Iris pigment epithelial cell (primary cell): ENCODE measurements at places on chromosomes 2 and 18.

GRCh38 chr2:120469426-120469825 is 123.5 kb downstream of the INHBB start:
- no peak for DNase-seq

GRCh38 chr2:105521176-105521575 is 122.3 kb upstream of the FHL2 start:
- peak; percentile 20 for DNase-seq

DNA sequence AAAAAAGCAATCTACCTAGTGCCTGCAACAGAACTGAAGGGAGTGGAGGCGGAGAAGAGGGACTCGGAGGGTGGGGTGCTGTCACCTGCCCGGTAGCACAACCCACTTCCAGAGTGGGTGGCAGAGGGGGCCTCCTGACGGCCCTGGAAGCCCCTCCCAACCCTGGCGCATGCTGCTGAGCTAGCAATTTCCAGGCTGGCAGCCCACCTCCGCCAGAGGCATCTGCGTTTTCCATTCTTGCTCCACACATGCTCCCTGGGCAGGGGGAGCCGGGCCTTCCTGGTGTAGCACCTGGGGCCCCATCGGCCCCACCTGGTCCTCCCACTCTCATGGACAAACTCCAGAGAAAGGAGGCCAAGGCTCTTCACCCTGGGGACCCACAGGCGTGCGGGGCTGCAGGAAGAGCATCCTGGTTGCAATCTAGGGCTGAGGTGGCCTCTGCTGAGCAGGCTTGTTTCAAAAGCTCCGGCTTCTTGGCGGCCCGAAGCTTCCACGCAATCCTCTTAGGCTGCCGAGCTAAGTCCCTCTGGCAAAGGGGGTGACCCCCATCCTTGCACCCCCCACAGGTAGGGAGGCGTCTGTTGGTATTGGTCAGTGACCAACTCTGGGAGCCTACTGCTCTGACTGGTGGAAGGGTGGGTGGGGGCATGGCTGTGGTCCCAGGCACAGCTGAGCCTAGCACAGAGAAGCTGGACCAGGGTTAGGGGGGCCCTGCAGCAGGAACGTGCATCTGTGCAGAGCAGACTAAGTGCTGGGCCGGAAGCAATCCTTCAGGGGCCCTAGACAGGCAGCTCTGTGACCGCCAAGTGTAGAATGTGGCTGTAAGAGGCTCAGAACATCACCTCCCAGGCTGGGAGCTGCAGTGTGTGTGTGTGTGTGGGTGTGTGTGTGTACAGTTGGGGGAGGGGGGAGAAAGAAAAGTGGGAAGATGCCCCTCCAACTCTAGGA is 2.6 kb downstream of the HS6ST1 start:
- DNase-seq: peak; percentile 52

GRCh38 chr2:38109732-38110181 is 33.8 kb upstream of the CYP1B1 start:
- DNase-seq: peak; percentile 52

DNA sequence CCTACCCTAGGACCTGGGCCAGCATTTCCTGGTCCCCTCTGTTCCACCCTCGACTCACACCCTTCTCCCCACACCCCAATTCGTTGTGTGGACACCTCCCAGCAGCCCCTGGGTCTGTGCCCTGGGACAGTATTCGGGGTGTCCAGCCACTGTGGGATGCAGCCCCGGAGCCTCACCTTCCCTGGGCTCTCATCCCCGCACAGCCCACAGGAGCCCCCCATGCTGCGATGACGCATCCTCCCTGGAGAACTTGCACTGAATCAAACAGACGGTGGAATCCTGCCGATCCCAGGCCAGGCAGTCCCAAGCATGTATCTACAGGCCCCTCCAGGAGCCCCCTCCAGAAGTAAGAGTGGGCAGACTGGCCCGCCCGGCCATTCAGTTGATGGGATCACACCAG is 9.7 kb downstream of the ITM2C start:
- no peak for DNase-seq

DNA sequence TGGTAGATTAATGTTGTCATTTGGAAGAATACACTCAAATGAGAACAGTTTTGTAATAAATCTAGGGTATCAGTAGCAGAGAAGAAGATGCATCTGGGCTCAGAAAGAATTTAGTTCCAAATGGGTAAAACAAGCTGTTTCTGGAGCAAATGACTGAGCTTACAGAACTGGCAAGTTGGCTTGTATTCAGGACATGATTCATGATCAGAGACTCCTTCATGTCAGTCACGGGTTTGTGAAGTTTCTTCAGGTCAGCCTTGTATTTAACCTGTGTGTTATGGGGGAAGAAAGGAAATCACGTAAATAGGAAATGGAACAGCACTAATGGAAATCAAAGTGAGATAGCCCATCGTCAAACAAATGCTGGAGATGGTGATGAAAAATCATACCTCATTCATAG is 109.1 kb downstream of the RIF1 start:
- DNase-seq: peak; percentile 82

- no peak for DNase-seq
These were observed 176.7 kb downstream of the NRP2 start for GRCh38 chr2:205858881-205859441.

DNA sequence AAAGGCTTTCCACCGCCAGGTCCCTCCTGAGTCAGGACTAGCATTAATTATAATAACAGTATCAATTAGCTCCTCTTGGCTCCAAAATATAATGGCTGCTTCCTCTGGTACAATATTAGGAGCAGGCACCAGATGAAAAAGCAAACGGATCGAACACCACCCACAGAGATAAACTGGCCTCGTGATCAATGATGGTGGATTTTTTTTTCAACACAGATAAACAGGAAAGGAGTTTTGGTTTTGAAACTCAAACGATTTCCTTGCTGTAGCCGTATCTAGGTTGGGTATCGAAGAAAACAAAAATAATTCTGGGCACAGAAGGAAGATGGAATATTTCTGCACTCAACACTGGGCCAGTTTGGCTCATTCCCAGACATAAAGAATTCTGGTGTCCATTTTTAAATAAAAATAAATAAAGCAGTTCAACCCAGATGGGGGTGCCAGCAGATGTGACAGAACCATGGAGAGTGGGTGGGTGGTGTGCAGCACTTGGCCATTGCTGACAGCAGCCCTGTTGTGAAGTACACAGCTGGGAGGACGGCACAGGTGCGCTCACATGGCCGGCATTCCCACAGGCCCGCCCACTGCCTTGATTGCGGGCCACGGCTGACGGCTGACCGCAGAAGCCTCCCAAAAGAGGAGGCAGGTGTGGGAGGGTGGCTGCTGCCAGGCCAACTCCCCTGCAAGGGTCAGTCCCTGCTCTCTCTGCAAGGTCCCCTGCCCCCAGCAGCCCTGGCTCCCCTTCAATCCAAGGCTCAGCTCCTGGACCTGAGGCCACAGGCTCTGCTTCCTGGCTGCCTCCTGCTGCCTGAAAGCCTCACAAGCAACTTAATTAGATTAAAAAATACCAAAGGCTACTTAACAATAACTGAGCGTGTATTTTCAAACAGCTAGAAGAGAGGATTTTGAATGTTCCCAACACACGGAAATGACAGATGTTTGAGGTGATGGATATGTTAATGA is 351.9 kb upstream of the ID2 start:
- no peak for DNase-seq

DNA sequence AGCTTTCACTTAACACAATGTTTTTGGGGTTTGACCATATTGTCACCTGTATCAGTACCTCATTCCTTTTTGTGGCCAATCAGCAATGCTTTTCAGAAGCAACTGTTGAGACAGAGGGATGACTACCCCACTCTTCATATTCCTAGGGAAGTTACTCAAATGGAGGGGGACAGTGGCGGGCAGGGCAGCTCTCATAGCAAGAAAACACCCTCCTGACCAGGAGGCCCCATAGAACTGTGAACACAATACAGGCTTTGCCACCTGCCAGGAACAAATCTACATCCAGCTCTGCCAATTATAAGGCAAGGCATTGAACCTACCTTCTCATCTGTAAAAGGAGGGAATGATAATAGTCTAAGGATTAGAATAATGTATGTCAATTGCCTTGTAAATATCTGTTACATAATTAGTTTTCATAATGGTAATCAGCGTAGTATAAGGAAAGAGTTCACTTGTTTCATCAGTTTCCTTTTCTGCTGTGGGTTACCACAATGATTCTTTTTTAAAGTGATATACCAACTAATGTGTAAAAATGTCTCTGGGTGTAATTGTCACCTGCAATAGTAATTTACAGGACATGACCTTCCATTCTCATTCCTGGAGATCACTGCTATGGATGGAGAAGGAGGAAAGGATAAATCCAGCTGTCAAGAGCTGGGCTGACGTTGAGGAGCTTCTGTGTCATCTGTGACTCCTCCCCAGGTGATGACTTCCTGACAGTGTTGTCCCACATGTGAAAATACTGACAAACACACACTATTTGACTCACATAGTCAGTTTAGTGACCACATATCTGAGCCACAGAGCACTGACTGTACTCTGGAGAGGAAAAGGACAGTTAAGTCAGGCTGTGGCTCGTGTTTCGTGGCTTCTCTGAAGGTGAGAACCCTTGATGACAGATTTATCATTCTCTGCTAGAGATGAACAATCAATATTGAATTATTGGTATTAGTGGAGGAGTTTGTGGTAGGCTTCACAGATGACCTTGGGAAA is 13.5 kb downstream of the ALPK2 start:
- DNase-seq: no peak

DNA sequence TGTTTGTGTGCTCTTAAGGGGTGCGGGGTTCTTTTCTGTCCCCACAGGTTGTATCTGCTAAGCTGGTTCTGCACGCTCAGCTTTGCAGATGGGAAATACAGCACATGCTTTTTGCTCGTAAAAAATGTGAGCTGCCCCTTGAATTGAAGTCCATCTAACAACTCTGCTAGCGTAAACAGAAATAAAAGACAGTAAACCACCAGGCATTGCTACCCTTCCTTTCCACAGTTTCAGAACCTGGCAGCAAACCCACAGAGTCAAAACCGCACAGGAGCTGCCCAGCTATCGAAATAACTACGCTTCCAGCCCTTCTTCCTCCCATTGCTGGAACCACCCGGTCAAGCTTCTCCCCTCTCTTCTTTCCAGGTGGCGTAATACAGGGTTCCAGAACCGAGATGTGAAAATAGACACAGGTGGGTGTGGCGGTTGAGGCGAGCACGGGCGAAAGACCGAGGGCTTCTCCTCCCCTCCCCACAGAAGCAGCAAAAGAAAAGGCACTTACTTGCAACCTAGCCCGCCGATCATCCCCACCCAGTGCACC is 479 bp downstream of the SCN9A start:
- DNase-seq: peak; percentile 42

DNA sequence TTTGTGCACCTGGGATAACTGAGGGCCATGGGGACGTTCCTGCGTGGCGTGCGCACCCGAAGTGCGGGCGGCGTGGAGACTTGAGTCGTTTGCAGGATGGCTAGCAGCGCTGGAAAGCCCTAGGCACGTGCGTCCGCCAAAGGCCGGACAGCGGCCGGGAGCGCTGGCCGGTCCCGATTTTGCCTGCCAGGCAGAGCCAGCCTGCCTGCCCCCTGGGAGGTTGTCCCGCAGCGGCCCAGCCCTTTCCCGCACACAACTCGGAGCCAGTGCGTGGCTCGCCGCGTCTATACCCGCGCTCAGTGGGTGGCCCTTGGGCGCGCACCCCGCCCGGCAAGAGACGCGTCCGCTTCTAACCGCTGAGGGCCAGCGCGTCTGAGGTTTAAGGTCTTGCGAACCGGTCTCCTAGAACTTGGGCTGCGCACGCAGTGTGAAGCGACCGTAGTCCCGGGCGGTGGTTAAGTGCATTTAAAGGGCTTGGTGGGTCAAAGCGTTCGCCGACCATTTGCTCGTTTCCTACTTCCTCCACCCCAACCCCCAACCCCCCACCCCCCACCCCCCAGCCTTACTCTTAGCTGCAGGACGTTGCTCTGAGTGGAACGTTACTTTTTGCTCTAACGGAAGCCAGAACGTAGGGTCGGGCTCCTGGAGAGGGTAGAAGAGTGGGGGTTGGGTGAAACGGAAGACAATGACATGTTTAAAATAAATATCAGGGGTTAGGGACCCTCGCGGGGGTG is 627 bp downstream of the CDCA7 start:
- peak; percentile 72 for DNase-seq

DNA sequence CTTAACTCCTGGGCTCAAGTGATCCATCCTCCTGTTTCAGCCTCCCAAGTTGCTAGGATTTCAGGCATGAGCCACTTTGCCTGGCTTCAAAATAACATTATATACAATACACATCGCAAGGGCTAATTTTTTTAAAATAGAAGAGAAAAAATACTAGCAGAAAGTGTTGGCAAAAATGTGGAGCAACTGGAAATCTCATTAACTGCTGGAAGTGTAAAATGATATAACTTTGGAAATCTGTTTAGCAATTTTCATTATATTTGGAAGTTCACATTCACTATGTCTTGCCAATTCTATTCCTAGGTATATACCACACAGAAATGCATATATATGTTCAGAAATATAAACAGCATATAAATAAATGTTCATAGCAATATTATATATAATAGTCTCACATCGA is 55.1 kb upstream of the ZBTB14 start:
- no peak for DNase-seq

DNA sequence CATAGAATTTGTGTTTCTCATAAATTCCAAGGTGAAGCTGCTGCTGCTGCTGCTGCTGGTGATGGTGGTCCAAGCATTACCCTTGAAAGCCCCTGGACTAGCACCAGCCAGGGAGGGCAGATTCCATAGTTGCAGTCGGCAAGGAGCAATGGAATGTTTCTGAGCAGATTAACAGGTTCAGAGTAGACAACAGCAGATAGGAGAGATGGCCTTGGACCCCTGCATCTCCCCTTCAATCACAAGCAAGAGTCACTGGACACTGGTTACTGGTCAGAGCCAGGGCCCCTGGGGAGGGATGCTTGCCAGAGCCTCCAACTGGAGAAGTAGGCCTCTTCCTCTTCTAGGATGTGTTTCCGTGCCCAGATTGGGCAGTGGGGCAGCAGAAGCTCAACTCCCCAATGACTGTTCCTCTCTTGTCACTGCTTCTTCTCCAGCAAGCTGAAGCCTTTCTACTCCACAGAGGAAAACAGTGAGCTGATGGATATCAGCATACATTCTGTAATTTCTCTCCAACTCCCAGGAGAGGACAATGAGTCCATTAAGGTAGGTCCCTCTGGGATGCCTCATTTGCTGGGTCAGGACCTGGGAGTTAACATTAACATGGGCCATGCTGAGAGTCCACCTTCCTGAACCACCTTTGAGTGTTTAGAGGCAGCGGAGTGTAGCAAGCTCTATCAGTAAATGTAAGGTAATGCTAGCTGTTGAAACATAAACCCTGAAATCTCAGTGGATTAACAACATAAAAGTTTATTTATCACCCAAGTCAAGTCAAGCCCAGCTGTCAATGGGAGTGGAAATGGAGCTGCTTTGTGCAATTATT is 35.3 kb downstream of the MROH2A start:
- no peak for DNase-seq

- DNase-seq: no peak
These were observed 43.1 kb downstream of the C2orf74 start for GRCh38 chr2:61205132-61205531.
